Left hindlimb (tissue), 1 donor: ENCODE measurements at places on chromosomes 2 and 18.

GRCh38 chr2:218396688-218397462 lies 2.8 kb upstream of the CTDSP1 start:
- peak; percentile 89 for DNase-seq

- no peak for DNase-seq
Measured at GRCh38 chr18:73940721-73941120, 206.9 kb downstream of the FBXO15 start.

- DNase-seq, result no peak
Measured at GRCh38 chr18:9828506-9829396, 57.0 kb upstream of the TXNDC2 start.

- no peak for DNase-seq
Measured at GRCh38 chr2:3288470-3289170, 89.0 kb downstream of the EIPR1 start.

GRCh38 chr2:150787353-150788093 lies 300.1 kb upstream of the RND3 start:
- DNase-seq, result no peak

GRCh38 chr2:138503087-138503442 lies 1.5 kb downstream of the SPOPL start:
- DNase-seq, result no peak
